Tibial artery (tissue), 4 donors: ENCODE measurements at places on chromosomes 2 and 18.

DNA sequence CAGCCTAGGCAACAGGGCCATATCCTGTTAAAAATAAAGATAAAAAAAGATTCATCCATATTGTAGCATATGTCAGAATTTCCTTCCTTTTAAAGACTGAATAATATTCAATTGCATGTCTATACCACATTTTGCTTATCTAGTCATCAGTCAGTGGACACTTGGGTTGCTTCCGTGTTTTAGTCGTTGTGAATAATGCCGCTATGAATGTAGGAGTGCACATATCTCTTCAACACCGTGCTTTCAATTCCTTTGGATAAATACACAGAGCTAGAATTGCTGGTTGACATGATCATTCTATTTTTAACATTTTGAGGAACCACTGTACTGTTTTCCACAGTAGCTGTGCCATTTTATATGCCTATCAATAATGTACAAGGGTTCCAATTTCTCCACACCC lies 14.0 kb upstream of the PLB1 start:
- no peak for DNase-seq
- no peaks in the 10 kb centered on the region for H3K36me3 ChIP-seq
- H3K27ac ChIP-seq = no peak overlapping the region
- H3K27me3 ChIP-seq = no peaks in the 10 kb centered on the region
- H3K4me1 ChIP-seq = no peaks in the 10 kb centered on the region
- no peak overlapping the region for H3K4me3 ChIP-seq

- no peak for DNase-seq
- no peak overlapping the region for H3K27ac ChIP-seq
- H3K4me3 ChIP-seq = no peak overlapping the region
- H3K27me3 ChIP-seq = no peaks in the 10 kb centered on the region
- peaks cover 21% of the 10 kb centered on the region for H3K4me1 ChIP-seq
- no peaks in the 10 kb centered on the region for H3K36me3 ChIP-seq
Observed at GRCh38 chr2:201237486-201238123, 22.7 kb upstream of the CASP8 start.

GRCh38 chr2:144230448-144231085 lies 289.4 kb downstream of the ZEB2 start:
- H3K27ac ChIP-seq = no peak overlapping the region
- no peak overlapping the region for H3K4me3 ChIP-seq
- H3K4me1 ChIP-seq = peaks cover 5% of the 10 kb centered on the region
- H3K27me3 ChIP-seq = no peaks in the 10 kb centered on the region

- H3K27me3 ChIP-seq = no peaks in the 10 kb centered on the region
- H3K36me3 ChIP-seq = no peaks in the 10 kb centered on the region
- DNase-seq = peak; percentile 51
- peaks cover 28% of the 10 kb centered on the region for H3K4me1 ChIP-seq
- H3K4me3 ChIP-seq = peak overlapping the region; percentile 60
Observed at GRCh38 chr2:43100883-43101662, 125.3 kb downstream of the ZFP36L2 start.

DNA sequence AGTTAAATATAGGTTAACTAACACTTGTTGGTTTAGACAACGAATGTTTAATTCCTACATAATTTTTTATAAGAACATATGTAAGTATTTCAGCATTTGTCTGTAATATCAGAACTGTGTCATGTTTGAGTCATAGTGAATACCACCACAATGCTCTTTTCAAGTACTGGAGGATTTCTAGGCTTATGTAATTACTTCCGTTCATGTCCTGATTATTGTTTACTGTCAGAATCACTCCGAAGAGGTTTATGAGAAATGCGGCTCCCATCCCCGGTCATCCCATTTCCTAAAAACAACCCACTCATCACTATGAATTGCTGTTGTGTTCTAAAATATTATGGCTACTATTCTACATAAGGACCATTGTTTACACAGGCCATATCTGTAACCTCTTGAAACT lies 45.1 kb downstream of the CDH19 start:
- no peak overlapping the region for H3K4me3 ChIP-seq
- H3K27ac ChIP-seq = no peak overlapping the region
- DNase-seq = no peak
- H3K4me1 ChIP-seq = no peaks in the 10 kb centered on the region

DNA sequence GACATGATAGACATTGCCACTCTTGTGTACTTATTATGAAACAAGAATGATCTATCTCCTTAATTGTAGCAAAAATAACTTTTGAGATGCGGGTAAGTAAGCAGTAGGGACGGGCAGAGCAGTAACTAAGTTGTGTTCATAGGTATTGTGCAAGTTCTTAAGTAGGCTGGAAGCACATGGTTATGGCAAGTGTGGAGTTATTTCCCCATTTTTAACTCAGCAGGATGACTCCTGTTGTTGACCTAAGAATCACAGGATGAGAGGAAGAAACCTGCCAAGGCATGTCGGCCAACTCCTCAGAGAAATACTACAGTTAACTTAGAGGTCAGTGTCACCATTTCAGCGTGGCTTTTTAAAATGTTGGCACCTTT lies 51.1 kb upstream of the FN1 start:
- no peaks in the 10 kb centered on the region for H3K27me3 ChIP-seq
- no peak overlapping the region for H3K27ac ChIP-seq
- no peak for DNase-seq
